Heart left ventricle (tissue), 16 donors: ENCODE measurements at places on chromosomes 16 and 17.
A peak's percentile ranks its signal among the peaks of the same experiment; 100 is the strongest.

GRCh38 chr17:79752175-79752574 is 21.4 kb downstream of the ENPP7 start:
- H3K4me1 ChIP-seq, result no peaks in the 10 kb centered on the region
- H3K27me3 ChIP-seq, result peaks cover 55% of the 10 kb centered on the region
- H3K36me3 ChIP-seq, result no peaks in the 10 kb centered on the region
- H3K27ac ChIP-seq, result no peak overlapping the region
- no peak for DNase-seq

- H3K4me1 ChIP-seq, result peaks cover 26% of the 10 kb centered on the region
- DNase-seq, result peak; percentile 96
- peak within 1 kb of the TSS; percentile 98 for H3K4me3 ChIP-seq
- H3K27me3 ChIP-seq, result no peaks in the 10 kb centered on the region
- H3K36me3 ChIP-seq, result peaks cover 2% of the 10 kb centered on the region
Observed at GRCh38 chr17:39401412-39402243, at the start of gene FBXL20. Gene FBXL20, minus strand, starts transcription at chr17:39401626. Its CDS starts 224 bp downstream, at chr17:39401402.

DNA sequence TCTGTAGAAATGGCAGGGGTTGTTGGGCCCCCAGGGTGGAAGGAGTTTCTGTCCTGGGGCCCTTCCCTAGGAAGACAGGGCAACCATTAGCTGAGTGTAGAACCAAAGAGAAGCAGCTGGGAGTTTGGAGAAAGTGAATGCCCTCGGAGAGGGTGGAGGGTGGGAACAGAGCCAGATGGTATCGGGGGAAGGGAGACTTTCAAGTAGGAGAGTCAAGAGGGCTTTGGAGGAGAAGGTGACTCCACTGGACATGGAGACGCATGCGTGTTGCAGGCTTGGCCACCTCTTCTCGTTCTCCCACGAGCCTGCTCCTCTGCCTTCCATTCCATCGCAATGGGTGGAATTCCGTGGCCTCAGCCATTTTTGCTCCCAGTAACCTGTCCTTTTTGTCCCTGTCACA is 19.4 kb downstream of the SLC47A1 start:
- no peaks in the 10 kb centered on the region for H3K36me3 ChIP-seq
- DNase-seq, result no peak
- no peak overlapping the region for H3K4me3 ChIP-seq
- no peaks in the 10 kb centered on the region for H3K27me3 ChIP-seq

DNA sequence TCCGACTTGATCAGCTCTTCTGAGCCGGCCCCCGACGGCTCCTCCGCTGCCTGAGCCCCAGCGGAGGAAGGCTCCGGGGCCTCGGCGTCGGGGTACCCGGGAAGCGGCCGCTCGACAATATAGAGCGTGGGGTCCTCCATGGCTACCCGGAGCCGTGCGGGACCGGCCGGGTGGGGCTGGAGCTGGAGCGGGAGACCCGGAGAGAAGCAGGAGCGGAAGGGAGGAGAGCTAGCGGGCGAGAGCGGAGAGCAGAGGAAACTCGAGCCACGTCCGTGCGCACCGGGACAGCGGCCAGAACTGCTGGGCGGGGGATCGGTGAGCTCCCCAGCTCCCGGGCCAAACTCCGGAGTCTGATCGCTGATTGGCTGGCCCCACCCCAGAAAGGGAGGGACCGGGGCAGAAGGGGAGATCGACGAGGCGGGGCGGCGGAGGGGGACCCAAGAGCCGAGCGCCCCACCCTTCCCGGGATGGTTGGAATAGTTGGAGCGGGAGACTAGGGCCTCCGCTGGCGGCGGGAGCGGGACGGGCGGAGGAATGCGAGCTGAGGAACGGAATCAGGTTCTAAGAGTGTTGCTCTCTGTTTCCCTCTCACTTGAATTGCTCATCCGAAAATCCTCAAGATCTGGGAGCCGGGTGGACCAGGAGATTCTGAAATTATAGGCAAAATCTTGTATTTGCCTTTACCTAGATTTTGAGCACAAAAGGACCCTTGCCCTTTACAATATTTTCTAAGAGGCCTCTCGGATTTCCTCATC is at the start of gene CAVIN1:
Gene CAVIN1, minus strand, starts transcription at position 299 of the 755 bp plus-strand sequence. Its CDS starts 159 bp downstream, at position 140.
- H3K27me3 ChIP-seq, result peaks cover 6% of the 10 kb centered on the region
- peak within 1 kb of the TSS; percentile 100 for H3K4me3 ChIP-seq
- peaks cover 6% of the 10 kb centered on the region for H3K4me1 ChIP-seq
- peak; percentile 100 for DNase-seq

DNA sequence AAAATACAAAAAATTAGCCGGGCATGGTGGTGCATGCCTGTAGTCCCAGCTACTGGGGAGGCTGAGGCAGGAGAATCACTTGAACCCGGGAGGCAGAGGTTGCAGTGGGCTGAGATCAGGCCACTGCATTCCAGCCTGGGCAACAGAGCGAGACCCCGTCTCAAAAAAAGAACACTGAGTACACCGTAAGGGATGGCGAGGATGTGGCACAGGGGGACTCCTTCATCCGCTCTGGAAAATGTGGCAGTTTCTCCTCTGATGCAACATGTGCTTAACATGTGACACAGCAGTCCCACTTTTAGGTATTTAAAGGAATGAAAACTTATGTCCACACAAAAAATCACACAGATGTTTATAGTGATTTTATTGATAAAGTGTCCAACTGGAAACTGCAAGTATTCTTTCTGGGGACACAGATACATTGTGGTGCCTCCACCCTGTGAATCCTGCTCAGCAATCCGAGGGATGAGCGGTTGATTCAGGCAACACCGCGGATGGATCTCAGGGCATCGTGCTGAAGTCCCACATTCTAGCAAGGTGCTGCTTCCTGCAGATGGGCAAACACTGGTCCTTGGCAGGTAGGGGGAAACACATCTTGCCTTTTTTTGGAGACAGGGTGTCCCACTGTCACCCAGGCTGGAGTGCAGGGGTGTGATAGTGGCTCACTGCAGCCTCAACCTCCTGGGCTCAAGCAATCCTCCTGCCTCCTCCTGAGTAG is 3.5 kb upstream of the C16orf95 start:
- peaks cover 28% of the 10 kb centered on the region for H3K4me1 ChIP-seq
- H3K27me3 ChIP-seq, result no peaks in the 10 kb centered on the region
- no peak overlapping the region for H3K4me3 ChIP-seq
- no peak for DNase-seq
- no peak overlapping the region for H3K27ac ChIP-seq

DNA sequence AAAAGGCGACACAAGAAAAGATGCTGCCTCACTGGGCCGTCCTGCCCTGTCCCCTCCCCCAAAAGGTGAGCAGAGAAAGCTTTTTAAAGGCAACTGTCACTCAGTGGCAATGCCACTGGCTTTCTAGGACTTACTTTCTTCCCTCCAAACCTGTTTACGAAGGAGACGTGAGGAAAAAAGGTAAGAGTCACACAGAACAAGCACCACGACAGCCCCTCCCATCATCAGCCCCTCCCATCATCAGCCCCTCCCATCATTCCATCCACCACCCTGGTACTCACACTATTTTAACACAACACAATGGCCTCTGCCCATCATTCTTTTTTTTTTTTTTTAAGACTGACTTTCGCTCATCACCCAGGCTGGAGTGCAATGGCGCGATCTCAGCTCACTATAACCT is 77.1 kb downstream of the NXN start:
- no peak overlapping the region for H3K4me3 ChIP-seq
- H3K36me3 ChIP-seq, result no peaks in the 10 kb centered on the region
- peak overlapping the region; percentile 87 for H3K27ac ChIP-seq
- peaks cover 20% of the 10 kb centered on the region for H3K4me1 ChIP-seq

GRCh38 chr16:54193665-54194333 is 92.8 kb downstream of the IRX3 start:
- peak; percentile 87 for DNase-seq
- no peaks in the 10 kb centered on the region for H3K36me3 ChIP-seq
- peaks cover 5% of the 10 kb centered on the region for H3K4me1 ChIP-seq

GRCh38 chr17:58648236-58648635 is 43.6 kb downstream of the TEX14 start:
- H3K36me3 ChIP-seq, result no peaks in the 10 kb centered on the region
- no peaks in the 10 kb centered on the region for H3K27me3 ChIP-seq
- no peak for DNase-seq
- H3K4me1 ChIP-seq, result no peaks in the 10 kb centered on the region
- H3K4me3 ChIP-seq, result no peak overlapping the region

DNA sequence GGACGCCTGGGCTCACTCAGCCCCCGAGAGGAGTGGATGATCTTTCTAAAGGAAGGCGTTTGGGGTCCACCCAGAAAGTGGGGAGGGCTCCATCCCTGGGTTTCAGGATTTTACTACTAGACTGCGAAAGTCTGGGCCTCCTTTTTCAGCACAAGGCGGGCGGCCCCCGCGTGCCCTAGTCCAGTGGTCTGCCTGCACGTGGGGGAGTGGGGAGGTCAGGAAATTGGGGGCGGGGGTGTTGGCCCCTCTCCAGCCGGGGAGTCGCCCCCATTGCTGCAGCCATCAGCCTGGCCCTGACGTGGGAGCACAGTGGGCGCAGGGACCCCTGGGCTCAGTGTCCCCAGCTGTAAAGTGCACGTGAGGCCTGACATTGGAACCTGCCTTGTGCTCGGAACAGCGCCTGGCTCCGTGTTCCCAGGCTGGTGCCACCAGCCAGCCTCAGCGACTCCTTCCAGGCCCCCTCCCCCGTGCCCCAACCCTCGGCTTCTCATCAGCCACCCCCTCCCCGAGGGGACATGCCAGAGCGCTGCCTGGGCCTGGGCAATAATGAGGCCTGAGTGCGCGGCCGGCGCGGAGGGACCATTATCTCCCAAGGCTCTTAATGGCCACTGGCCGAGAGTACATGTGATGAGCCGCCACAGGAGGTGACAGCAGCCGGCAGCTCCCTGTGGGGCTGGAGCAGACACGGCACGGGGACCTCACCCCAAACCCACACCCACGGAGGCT is 2.4 kb upstream of the C1QTNF8 start:
- H3K27ac ChIP-seq, result peak overlapping the region; percentile 93
- peaks cover 5% of the 10 kb centered on the region for H3K27me3 ChIP-seq
- H3K4me1 ChIP-seq, result peaks cover 23% of the 10 kb centered on the region
- H3K4me3 ChIP-seq, result no peak overlapping the region
- H3K36me3 ChIP-seq, result no peaks in the 10 kb centered on the region

DNA sequence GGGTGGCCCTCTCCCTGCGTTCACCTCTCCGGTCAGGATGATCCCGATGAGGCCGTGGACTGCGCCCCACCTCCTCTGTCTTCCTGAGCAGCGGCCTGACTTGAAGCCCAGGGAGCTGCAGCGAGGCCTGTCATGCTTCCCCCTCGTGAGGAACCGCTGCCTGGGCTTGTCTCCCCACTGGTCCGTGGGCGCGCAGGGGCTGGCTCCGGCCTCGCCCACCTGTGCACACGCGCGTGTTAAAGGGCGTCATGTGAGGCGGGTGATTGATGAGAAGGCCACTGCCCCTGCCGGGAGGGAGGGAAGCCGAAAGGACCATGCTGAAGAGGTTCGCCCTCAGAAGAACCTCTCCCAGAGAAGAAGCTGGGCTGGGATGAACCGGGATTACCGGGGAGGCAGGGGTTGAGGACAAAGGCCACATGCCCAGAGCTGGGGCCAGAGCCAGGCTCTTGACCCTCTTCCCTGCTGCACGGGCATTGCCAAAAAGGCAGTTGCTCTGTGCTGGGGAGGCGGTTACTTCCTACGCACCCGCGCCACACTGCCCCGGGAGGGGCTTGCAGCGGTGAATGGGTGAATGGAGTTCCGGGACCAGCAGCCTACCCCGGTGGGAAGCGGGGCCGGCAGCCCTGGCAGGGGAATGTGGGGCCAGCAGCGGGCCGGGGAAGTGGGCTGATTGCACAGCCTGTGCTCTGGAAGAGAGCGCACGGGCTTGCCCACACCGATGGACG is 85.9 kb upstream of the GSE1 start:
- no peak overlapping the region for H3K4me3 ChIP-seq
- H3K4me1 ChIP-seq, result peaks cover 21% of the 10 kb centered on the region
- H3K36me3 ChIP-seq, result no peaks in the 10 kb centered on the region
- no peak overlapping the region for H3K27ac ChIP-seq
- DNase-seq, result no peak
- H3K27me3 ChIP-seq, result no peaks in the 10 kb centered on the region

GRCh38 chr16:48862087-48862532 is 252.1 kb upstream of the N4BP1 start:
- DNase-seq, result no peak
- no peaks in the 10 kb centered on the region for H3K36me3 ChIP-seq
- H3K27me3 ChIP-seq, result no peaks in the 10 kb centered on the region

GRCh38 chr16:71894229-71894920 is 956 bp upstream of the IST1 start:
- peaks cover 30% of the 10 kb centered on the region for H3K4me1 ChIP-seq
- H3K27ac ChIP-seq, result peak overlapping the region; percentile 99
- no peaks in the 10 kb centered on the region for H3K27me3 ChIP-seq
- peaks cover 5% of the 10 kb centered on the region for H3K36me3 ChIP-seq
- peak; percentile 49 for DNase-seq
- peak overlapping the region; percentile 92 for H3K4me3 ChIP-seq

- no peaks in the 10 kb centered on the region for H3K27me3 ChIP-seq
- H3K27ac ChIP-seq, result no peak overlapping the region
- peaks cover 44% of the 10 kb centered on the region for H3K4me1 ChIP-seq
- DNase-seq, result no peak
Observed at GRCh38 chr16:48540222-48540900, 69.6 kb downstream of the N4BP1 start.

- peaks cover 8% of the 10 kb centered on the region for H3K36me3 ChIP-seq
- DNase-seq, result no peak
- no peak overlapping the region for H3K4me3 ChIP-seq
- H3K4me1 ChIP-seq, result no peaks in the 10 kb centered on the region
- H3K27me3 ChIP-seq, result peaks cover 7% of the 10 kb centered on the region
Observed at GRCh38 chr17:8955021-8955959, 10.2 kb downstream of the PIK3R5 start.

DNA sequence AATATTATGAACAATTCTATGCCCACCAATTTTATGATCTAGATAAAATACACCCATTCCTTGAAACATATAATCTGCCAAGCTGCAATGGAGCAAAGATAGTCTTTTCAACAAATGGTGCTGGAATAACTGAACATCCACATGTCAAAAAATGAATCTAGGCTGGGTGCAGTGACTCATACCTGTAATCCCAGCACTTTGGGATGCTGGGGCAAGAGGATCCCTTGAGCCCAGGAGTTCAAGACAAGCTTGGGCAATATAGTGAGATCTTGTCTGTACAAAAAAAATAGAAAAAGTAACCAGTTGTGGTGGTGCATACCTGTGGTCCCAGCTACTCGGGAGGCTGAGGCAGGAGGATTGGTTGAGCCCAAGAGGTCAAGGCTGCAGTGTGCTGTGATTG is 92.5 kb downstream of the N4BP1 start:
- H3K27ac ChIP-seq, result no peak overlapping the region
- no peaks in the 10 kb centered on the region for H3K27me3 ChIP-seq
- no peak for DNase-seq
- H3K36me3 ChIP-seq, result no peaks in the 10 kb centered on the region
- H3K4me1 ChIP-seq, result no peaks in the 10 kb centered on the region

- H3K4me1 ChIP-seq, result peaks cover 11% of the 10 kb centered on the region
- H3K27me3 ChIP-seq, result no peaks in the 10 kb centered on the region
- peaks cover 98% of the 10 kb centered on the region for H3K36me3 ChIP-seq
- no peak overlapping the region for H3K4me3 ChIP-seq
Observed at GRCh38 chr17:4074831-4075495, 67.9 kb downstream of the ZZEF1 start.

GRCh38 chr17:74194682-74195081 is 8.8 kb upstream of the RPL38 start:
- no peak for DNase-seq
- peaks cover 17% of the 10 kb centered on the region for H3K27me3 ChIP-seq
- peaks cover 4% of the 10 kb centered on the region for H3K4me1 ChIP-seq
- H3K4me3 ChIP-seq, result no peak overlapping the region
- no peak overlapping the region for H3K27ac ChIP-seq

GRCh38 chr16:51276336-51276735 is 125.3 kb upstream of the SALL1 start:
- no peak overlapping the region for H3K27ac ChIP-seq
- H3K4me3 ChIP-seq, result no peak overlapping the region
- DNase-seq, result no peak
- no peaks in the 10 kb centered on the region for H3K4me1 ChIP-seq
- H3K27me3 ChIP-seq, result no peaks in the 10 kb centered on the region
